ENCODE measurements at places on chromosomes 3 and 15.

- DNase-seq = no peak
Observed at GRCh38 chr3:70111411-70111810, 111.9 kb downstream of the SAMMSON start.

GRCh38 chr15:51405693-51406523 is 64.5 kb downstream of the GLDN start:
- no peak for DNase-seq

DNA sequence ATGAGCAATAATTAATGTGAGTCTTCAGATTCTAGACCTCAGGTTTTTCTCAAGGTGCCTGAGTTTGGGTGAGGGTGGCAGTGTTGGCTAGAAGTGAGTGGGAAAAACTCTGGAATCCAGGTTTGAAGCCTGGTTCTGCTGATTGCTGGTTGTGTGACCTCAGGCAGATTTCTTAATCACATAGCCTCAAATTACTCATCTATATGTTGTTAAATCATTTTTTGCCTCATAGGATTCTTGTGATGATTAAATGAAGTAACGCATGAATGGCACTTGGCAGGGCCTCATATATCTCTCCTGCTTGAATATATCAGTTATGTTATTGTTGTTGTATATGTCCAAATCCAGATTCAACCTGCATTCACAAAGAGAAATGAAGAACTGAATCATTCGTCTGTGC is 60.5 kb downstream of the NR2F2 start:
- DNase-seq = no peak

DNA sequence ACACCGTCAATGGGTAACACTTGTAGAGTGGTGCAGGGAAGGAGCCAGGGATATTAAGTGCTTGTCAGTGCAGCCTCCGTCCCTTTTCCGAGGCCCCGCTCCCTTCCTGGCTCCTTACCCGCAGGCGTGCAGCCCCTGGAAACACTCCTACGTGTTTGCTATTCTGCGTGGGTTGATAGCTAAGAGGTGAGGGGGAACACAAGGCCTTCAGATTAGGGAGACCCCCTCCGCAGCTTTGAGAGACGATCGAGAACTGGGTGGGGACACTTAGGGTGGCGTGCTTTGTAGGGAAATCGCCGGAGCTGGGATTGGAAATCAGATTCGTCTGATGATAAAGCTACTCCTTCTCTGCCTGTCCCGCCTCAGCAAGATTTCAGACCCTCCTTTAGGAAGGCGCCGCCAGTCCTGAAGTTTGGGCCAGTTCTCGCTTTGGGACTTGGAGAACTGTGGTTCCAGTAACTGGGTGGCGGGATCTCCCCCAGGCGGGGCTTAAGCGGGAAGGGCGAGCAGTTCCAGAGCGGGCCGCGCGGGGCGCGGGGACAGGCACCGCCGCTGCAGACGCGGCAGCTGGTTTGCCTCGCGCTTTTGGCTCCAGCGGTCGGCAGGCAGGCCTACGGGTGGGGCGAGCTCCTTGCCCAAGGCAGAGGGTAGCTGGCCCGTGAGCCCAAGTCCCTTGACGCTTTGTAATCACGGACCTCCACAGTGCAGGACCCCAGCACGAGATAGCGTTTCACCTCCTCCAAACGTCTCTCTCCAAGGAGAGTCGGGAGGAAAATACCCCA is 8.0 kb upstream of the FAM107A start:
- peak; percentile 9 for DNase-seq

DNA sequence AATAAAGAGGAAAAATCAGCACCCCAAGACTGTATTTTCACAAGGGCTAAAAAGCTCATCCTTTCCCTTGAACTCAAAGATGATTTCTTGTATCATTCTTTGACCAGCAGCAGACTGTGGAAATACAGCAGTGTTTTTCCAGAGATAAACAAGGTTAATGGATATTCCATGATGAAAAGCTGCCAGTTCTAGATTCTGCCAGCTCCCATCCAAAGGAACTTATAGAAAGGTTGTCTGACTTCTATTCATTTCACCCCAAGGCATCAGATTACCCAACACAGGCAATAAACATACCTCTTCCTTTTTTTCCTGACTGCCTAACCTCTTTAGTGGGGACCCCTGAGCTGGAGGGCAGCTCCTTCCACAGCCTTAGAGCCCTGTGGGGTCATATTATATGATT is 375.8 kb upstream of the THBS1 start:
- no peak for DNase-seq

GRCh38 chr3:179179979-179180759 is 32.0 kb downstream of the PIK3CA start:
- no peak for DNase-seq

GRCh38 chr15:81954158-81954783 is 91.5 kb downstream of the MEX3B start:
- DNase-seq = no peak
